ENCODE measurements at places on chromosomes 16 and 17.
A peak's percentile ranks its signal among the peaks of the same experiment; 100 is the strongest.

GRCh38 chr17:63700528-63701455 is 867 bp upstream of the LIMD2 start:
- DNase-seq: peak; percentile 32

- DNase-seq: no peak
These were observed 336.7 kb upstream of the C16orf82 start for GRCh38 chr16:26729951-26730541.

- DNase-seq: no peak
These were observed 13.7 kb downstream of the FOXF1 start for GRCh38 chr16:86524029-86524428.

GRCh38 chr17:82943751-82944150 is 103.9 kb upstream of the ZNF750 start:
- no peak for DNase-seq

DNA sequence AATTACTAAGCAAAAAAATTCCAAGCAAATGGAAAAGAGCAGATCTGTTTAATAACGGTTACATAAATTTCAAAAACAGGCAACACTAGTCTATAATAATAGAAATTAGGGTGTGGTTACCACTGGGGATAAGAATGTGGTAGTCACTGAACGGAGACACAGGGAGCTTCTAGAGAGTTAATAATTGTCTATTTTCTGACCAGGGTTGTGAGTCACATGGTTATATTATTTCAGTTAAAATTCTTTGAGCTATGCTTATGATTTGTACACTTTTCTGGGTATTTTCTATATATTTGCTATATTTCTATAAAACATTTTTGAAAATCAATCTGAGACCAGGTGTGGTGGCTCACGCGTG is 433.9 kb upstream of the MAF start:
- DNase-seq: no peak

- DNase-seq: no peak
These were observed 962.1 kb downstream of the KCNJ18 start for GRCh38 chr17:22654447-22654846.

GRCh38 chr16:82633964-82634600 is 7.3 kb downstream of the CDH13 start:
- no peak for DNase-seq

DNA sequence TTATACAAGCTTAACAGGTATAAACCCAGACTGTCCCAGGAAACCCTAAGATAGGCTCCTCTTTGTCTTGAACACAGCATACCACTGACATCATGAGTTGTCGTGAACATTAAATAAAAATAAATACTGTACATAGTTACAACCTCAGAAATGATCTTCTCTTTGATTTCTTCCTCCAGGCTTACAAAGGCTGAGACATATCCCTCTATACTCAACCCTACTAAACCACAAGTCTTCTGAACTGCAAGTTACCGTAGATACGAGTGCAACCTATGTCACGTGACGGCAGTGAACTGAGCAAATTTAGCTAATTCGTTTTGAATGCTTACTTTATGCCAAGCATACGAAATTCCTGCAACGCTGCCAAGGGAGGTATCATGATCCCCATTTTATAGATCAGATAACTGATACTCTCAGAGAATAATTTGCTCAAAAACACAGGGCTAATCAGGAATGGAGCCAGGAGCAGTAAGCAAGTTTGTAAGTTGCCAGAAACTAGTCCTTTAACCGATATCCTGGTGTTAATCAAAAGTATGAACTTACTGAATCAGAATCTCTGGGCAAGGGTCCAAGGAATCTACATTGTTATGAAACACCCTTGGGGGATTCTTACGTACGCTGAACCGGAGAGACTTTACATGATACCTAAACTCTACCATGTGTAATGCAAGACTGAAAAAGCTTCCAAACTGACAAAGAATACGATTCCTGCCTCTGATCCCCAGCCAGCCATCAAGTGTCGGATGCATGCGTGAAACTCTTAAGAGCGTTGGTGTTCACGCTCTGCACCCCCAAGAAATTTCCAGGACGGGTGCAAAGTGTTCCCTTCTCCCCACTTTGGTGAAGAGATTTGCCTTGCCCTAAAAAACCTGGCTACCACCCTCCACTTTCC is 106.2 kb downstream of the XYLT1 start:
- no peak for DNase-seq

DNA sequence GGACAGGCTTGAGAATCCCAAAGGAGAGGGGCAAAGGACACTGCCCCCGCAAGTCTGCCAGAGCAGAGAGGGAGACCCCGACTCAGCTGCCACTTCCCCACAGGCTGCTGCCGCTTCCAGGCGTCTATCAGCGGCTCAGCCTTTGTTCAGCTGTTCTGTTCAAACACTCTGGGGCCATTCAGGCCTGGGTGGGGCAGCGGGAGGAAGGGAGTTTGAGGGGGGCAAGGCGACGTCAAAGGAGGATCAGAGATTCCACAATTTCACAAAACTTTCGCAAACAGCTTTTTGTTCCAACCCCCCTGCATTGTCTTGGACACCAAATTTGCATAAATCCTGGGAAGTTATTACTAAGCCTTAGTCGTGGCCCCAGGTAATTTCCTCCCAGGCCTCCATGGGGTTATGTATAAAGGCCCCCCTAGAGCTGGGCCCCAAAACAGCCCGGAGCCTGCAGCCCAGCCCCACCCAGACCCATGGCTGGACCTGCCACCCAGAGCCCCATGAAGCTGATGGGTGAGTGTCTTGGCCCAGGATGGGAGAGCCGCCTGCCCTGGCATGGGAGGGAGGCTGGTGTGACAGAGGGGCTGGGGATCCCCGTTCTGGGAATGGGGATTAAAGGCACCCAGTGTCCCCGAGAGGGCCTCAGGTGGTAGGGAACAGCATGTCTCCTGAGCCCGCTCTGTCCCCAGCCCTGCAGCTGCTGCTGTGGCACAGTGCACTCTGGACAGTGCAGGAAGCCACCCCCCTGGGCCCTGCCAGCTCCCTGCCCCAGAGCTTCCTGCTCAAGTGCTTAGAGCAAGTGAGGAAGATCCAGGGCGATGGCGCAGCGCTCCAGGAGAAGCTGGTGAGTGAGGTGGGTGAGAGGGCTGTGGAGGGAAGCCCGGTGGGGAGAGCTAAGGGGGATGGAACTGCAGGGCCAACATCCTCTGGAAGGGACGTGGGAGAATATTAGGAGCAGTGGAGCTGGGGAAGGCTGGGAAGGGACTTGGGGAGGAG is at the start of gene CSF3:
Gene CSF3 (plus strand): TSS at position 436 of the 993 bp plus-strand sequence. CDS start 35 bp downstream, at position 471.
- DNase-seq: no peak

- no peak for DNase-seq
These were observed 8.4 kb downstream of the HSDL1 start for GRCh38 chr16:84136331-84137125.
